ENCODE measurements at places on chromosomes 7 and 10.

DNA sequence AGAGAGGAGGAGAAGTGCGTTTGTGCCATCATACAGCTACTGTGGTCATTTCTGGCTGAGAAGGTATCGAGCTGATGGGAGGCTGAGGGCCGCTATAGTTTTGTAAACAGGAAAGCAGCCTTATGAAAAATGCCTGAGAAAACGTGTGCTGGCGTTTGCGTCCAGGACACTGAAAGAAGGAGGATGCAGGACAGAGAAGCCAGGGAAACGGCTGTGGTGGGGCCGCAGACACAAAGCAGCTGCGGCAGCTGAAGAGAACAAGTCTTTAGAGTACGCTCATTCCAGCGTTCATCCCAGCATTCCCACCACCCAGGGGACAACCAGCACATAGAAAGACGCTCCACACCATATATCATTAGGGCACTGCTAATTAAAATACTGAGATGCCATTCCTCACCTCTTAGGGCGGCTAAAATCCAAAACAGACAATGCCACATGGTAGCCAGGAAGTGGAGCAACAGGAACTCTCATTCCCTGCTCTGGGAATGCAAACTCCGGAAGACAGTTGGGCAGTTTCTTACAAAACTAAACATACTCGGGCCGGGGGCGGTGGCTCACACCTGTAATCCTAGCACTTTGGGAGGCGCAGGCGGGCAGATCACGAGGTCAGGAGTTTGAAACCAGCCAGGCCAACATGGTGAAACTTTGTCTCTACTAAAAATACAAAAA is 18.4 kb downstream of the GNA12 start:
- no peak for DNase-seq

DNA sequence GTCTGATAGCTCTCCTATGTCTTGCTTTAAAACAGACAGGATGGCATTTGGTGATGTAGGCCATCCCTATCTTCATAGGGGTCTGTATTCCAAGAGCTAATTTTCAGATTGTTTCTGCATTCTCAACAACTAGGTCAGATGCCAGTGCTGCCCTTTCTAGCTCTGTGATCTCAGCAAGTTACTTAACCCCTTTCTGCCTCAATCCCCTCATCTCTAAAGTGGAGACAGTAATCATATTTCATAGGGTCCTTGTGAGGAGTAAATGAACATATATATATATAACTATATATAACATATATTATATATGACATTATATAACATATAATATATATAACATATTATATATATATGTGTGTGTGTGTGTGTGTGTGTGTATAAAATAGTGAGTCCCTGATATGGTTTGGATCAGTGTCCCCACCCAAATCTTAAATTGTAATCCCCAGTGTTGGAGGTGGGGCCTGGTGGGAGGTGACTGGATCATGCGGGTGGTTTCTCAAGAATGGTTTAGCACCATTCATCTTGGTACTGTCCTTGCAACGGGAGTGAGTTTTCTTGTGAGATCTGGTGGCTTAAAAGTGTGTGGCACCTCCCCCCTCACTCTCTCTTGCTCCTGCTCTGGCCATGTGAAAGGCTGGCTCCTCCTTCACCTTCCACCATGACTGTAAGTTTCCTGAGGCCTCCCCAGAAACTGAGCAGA is 45.2 kb downstream of the HIPK2 start:
- DNase-seq, result no peak

DNA sequence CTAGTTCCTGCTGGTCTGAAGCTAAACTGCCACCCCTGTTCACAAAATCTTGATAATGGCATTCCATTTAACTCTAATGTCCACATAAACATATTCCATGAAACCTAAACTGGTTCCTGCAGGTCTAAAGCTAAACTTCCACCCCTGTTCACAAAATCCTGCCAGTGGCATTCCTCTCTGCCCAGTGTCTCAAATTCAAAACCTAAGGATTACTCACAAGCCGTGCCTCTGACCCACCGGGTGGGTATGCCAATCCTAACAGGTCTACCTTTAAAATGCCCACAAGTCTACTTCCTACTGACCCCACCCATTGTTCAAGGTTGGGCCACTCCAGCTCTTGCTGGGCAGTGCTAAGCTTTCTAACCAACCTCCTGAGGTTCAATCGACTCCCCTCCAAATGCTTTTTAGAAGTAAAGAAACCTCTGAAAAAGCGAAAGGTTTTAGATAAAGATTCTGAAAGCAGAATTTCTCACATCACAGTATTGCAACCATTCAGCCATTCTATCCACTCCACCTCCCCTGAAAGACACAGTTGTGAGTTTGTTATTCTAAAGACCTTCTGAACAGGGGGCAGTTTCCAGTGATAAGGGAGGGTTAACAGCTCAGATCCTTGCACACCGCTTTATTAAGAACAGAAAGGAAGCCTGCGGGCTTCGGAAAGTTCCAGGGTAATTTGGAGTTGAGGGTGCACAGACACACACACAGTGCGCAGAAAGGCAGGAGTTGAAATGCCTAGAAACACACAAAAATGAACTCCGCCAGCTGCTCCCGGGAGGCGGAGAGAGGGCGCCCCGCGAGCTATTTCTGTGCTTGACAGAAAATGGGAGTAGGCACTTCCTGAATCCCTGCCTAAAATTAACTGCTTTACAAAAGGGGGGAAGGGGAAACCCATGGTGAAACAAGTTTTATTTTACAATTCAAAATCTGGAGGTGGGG is 87.7 kb downstream of the TNS3 start:
- no peak for DNase-seq

GRCh38 chr7:50663396-50664102 is 98.3 kb upstream of the DDC start:
- DNase-seq, result no peak

- DNase-seq, result no peak
Measured at GRCh38 chr10:60611291-60611747, 167.0 kb upstream of the CDK1 start.

DNA sequence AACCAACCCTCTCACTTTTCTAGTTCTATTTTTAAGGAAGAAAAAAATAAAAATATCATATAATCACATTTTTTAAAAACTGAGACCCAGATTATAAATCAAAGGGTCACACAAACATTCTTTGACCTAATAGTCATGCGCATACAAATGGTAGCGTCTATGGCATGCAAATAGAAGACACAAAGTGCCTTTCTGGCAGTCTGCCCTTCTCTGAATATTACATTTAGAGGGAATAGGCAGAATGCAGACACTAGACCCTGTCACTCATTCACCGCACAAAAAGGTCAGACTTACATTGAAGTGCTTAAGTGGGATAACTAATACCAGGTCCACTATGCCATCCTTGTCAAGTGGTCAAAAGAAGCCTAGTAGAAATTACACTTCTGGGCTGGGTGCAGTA is 26.5 kb upstream of the FHIP2A start:
- peak; percentile 32 for DNase-seq

DNA sequence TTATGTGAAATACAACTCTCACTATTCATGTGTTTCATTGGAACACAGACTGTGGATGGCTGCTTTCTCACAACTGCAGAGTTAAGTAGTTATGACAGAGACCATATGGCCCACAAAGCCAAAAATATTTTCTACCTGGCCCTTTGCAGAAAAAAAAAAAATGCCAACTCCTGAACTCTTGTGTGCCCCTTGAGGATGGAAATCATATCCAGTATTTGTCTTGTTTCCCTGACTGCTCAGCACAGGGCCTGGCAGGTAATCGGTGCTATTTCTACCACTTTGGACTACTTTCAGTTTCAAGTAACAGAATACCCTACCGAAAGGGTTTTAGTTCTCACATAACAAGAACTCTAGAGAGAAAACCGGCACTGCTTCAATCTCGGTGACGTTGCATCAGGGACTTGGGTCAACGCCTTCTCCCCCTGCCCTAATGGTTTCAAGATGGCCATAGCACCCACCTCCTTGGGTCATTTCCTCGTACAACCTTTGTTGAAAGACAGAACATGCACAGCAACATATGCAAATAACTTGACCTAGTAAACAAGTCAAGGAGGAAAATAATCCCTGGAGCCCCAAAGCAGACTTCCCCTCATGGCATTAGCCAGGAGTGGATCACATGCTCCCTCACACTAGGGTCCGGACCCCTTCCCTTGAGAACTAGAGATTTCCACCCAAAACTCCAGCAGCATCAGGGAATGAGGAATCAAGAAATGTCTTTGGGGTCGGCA is 11.8 kb upstream of the GPNMB start:
- no peak for DNase-seq

DNA sequence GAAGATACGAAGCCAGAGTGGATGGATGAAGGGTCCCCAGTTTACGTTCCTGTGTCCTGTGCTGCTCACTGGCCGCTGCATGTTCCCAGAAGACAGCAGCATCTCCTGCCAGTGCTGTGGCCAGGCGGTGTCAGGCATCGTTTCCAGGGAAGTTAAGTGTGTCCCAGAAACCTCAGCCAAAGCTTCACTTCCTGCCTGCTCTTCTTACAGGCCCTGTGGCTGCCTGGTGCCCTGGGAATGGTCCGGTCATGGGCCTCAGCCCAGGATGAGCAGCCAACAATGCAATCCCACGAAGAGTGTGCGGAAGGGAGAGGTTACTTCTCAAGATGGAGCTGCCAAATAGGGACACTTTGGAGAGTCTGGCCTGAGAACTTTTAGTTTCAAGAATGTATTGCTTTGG is 99.7 kb upstream of the TARP start:
- DNase-seq, result no peak

GRCh38 chr10:42780456-42780855 is 2.1 kb upstream of the BMS1 start:
- no peak for DNase-seq

DNA sequence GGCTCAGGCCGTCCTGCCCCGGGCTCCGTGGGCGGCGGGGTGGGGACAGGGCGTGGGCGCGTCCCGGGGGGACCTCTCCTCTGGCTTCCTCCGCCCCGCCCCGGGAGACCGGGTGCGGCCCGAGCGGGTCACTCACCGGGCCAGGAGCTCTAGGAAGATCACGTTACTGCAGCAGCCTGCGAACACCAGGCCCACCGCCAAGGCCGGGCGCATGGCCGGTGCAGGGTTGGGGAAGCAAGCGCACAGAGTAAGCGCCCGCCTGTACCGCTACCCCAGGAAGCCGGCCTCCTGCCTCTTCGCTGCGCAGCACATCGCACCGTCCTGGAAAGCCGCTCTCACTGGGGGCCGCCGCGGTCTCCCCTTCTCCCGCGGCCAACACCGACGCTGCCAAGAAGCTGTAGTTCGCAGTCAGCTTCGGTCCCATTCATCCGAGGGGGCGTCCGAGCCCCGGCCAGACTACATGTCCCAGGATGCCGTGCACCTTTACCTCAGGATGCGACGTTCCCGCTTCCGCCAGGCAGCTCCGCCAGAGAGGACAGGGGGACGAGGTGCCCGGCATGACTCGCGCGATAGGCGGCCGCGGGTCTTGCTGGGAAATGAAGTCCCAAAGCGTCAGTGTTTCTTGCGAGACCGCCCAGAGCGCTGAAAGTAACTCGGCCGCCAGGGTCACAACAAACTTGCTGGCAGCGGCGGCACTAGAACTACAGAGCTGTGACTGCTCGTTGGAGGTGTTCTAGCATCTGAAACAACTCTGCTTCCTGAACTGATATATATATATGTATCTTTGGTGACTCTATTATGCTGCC is at the start of gene SLC35B4:
SLC35B4 (minus strand) TSS at position 392 of the 806 bp plus-strand sequence; CDS start at position 213, 179 bp downstream.
- DNase-seq, result peak; percentile 99

GRCh38 chr10:69780077-69780476 is 21.6 kb upstream of the COL13A1 start:
- DNase-seq, result no peak

DNA sequence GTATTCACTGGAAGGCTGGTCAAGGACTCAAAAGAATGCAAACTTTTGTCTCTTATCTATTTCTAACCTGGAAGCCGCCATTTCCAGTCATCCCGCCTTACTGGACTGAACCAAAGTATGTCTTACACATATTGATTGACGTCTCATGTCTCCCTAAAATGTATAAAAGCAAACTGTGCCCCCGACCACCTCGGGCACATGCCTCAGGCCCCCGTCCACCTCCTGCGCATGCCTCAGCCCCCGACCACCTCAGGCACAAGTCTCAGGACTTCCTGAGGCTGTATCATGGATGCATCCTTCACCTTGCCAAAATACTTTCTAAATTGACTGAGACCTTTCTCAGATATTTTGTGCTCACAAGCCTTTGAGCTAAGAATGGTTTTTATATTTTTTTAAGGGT is 148.6 kb downstream of the PTPRN2 start:
- no peak for DNase-seq

DNA sequence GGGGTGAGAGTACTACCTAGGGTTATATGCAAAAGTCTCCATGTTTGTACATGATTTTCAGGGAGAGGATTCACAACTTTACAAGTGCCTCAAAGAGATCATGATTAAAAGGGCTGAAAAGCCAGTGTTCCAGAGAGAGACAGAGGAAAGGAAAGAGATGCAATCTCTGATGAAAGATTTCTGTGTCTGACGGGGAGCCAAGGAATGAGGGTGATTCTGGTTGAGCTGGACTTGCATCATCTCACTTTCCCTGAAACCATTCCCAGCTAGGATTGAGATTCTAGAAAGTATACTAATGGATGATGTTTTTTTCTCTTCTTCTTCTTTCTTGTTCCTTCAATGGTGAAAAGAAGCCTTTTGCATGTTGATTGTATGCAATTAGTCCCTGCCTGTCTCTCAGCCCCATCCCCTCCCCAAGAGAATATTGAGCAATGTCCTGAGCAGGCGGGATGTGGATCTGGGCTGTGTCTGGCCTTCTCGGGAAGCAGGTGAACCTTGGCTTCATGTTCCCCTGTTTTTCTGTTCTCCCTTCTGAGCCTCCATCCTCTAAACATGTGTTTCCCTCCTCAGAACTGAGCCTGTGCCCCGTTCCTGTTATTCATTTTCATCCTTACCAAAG is 186.1 kb downstream of the ZNF365 start:
- DNase-seq, result no peak

DNA sequence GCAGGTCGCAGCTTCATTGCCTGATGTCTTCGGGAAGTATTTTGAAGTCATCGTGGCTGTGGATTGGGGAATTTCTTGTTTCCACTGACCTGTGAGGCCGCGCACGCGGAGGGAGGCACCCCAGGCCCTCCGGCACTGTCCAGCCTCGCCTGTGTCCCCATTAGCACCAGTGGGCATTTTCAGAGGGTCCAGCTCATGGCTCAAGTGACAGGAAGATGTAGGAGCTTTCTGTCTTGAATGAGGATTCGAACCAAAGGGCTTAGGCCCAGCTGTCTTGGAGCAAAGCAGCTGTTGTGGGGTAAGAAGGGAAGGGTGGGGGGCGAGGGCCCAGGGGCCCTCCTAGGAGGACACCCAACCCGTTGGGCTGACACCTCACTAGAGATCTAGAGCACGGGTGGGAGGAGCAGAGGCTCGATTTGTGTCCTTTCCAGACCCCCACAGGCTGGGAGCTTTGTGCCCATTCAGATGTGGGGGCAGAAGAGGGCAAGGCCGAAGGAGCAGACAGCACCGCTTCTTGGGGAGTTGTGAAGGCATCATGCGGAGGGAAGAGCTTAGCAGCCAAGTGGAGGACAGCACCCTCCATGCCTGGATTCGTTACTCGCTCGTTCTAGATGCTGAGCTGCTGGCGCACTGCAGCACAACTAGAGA is 914 bp downstream of the ZNF37A start:
- no peak for DNase-seq
